ENCODE measurements at places on chromosomes 6 and 20. TPM values are rescaled to one million over a fixed set of nuclear protein-coding genes. Genes with fewer than 3 reads are reported as not detected.

Gene THBS2
- not detected for total RNA-seq

DNA sequence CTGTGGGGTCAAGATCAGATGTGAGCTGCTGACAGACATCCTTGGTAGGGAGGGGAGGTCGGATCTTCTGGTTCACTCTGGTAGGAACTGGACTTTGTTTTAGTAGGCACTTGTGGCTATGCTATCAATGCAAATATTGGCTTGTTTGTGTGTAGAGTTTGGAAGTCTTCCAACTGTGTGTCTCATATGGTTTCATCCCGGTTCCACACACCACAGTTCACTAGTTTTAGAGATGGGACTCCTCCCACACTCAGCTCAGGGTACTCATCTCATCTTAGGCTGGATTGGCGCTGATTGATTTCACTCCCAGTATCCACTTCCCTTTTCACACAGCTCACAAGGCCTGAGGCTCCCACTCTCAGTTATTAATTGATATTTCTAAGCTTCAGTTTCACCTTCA lies 161.3 kb downstream of the THBS2 start:
- no peaks in the 10 kb centered on the region for H3K4me1 ChIP-seq
- DNase-seq: no peak
- peaks cover 3% of the 10 kb centered on the region for H3K27me3 ChIP-seq
- H3K4me3 ChIP-seq: no peak overlapping the region

DNA sequence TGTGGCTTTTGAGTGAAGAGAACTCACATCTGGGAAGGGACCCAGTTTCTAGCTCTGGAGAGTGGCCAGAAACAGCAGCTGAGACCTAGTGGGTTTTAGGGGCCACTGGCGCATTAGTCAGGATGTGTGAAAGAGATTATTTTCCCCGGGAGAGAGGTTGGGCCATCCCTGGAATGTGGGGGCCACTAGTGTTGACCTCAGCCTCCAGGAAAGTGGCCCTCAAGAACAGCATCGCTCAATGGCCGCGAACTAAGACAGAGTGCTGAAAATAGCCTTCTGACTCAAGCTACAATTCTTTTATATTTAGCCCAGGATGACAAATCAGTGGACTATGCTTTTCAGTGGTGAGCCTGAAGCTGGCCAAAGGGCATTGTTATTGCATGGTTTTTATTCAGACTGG lies 210.4 kb upstream of the RNF24 start:
- no peak overlapping the region for H3K4me3 ChIP-seq
- no peaks in the 10 kb centered on the region for H3K36me3 ChIP-seq
- H3K27ac ChIP-seq: no peak overlapping the region
- peaks cover 38% of the 10 kb centered on the region for H3K27me3 ChIP-seq
- no peak for DNase-seq
- H3K4me1 ChIP-seq: peaks cover 3% of the 10 kb centered on the region

GRCh38 chr6:148716811-148717210 lies 30.0 kb upstream of the UST start:
- no peaks in the 10 kb centered on the region for H3K36me3 ChIP-seq
- H3K27me3 ChIP-seq: peaks cover 21% of the 10 kb centered on the region
- H3K4me1 ChIP-seq: no peaks in the 10 kb centered on the region
- H3K4me3 ChIP-seq: no peak overlapping the region
- H3K27ac ChIP-seq: no peak overlapping the region

DNA sequence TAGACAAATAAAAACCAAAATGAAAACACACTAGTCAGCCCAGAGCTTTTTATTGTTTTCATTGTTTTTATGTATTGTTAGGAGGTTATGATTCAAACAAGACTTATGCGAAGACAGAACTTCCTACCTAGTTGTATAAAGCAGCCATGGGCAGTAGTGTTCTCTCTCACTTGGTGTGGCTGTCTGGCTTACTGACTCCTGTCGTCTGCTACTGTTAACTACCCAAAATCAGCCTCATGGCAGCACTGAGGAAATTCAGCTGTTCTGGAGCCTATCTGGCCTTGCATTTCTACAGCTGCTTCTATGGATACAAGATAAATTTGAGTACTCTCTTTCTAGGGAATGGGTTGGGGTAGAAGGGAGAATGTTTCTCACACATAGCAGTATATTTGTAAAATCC lies 20.4 kb downstream of the VTA1 start:
- H3K36me3 ChIP-seq: peaks cover 9% of the 10 kb centered on the region
- H3K27me3 ChIP-seq: no peaks in the 10 kb centered on the region
- H3K4me3 ChIP-seq: no peak overlapping the region
- no peak overlapping the region for H3K27ac ChIP-seq

Gene KCNG1
- 1.2 TPM for total RNA-seq
